ENCODE measurements at places on chromosomes 4 and X.

DNA sequence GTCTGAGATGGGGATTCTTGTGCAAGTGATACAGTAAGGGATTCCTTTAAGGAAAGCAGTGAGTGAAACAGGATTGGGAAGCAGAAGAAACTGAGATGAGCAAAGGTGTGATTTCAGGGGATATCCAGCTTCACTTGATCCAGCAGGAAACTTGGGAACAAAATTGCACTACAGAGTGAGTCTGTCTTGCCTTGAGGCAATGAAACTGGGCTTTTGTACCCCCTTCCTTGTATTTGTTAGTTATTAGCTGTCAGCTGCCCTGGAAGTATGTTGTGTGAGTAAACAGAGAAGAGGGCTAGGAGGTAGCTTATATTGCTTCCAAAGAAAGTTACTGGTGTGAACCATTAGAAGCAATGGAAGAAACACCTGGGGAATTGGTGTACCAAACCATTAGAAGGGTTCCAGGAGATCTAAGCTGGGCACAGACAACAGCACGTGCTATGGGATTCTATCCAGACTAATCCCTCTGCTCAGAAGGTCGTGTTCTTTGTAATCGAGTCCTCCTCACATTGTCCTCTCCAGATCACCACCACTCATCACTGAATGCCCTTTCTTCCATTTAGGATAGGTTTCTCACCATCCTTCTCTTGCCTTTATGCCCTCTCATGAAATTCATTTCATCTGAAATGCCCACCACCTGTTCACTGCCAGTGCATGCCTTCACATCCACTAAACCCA lies 76.0 kb downstream of the PDLIM5 start:
- DNase-seq = no peak

- DNase-seq = no peak
These were observed 7.7 kb upstream of the ZNF81 start for GRCh38 chrX:47828984-47829383.

- DNase-seq = no peak
These were observed 96.8 kb downstream of the ARSJ start for GRCh38 chr4:113882668-113883067.

GRCh38 chr4:101870874-101871273 lies 80.3 kb downstream of the BANK1 start:
- DNase-seq = no peak

DNA sequence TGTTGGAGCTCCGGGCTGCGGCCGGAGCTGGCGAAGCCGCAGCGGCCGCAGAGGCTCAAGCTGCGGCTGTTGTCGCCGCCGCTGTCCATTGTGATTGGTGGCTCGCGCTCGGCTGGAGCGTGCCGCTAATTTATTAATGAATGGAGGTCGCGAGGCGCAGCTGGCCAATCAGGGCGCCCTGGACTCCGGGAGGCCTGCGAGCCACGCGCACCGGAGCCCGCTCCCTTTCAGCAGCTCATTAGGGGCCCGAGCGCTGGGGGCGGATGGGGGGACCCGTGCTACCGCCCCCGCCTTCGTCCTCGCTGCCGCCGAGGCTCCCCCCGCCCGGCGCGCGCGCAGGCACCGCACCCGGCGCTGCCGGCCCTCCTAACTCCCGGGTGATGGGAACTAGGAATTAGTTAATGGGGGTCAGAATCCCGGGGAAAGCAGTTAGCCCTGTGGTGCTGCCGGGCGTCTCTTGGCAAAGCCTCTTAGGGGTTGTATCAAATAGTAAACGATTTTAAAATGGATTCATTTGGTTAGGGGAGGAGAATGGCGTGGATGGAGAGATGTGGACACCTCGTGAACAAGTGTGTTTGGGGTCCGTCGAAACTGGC lies 589 bp upstream of the NEUROG2 start:
- DNase-seq = peak; percentile 15

DNA sequence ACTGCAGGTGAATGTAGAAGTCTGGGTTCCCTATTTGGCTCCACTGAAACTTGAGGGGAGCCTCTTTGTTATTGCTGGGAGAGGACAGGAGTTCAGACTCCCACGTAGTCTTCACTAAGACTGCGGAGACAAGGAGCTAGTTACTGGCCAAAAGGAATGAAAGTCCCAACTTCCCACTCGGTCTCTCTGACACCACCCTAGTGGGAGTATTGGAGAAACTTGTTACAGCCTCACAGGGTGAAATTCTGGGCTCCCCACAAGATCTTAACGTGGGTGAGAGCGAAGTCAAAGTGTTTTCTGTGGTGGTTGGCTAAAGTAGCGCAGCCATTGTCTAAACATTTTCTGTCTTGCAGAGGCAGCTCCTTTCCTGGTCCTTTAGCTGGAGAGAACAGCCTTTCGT lies 13.5 kb downstream of the MYOZ2 start:
- DNase-seq = no peak
